ENCODE measurements at places on chromosomes 16 and 17.

DNA sequence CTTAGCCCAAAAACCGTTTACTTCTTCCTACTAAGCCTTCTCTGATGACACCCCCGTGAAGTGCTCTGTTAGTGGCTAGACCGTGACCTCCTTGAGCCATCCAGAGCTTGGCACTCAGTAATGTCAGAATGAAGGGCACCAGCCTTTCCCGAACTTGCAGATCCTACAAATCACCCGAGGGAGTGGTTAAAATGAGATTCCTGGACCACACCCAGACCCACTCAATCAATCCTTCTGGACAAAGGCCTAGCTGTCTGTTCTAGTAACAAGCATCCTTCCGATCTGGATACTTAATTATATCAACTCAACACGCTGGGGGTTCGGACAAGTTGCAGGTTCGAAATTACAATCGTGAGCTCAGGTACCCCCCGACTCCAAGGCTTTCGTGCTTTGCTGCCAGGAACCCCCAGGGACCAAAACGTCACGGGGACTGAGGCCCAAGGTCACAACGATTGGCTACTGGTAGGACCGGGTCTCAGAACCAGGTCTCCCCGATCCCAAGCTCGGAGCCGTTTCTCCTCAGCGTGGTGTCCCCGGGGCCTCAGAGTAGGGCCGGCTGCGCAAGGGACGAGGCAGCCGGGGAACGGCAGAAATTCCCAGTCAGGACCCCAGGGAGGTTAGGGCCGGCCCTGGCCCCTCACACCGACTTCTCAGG lies 527 bp downstream of the CIAPIN1 start:
- no peak for DNase-seq

GRCh38 chr16:1621851-1622250 lies 9.7 kb downstream of the CRAMP1 start:
- no peak for DNase-seq

DNA sequence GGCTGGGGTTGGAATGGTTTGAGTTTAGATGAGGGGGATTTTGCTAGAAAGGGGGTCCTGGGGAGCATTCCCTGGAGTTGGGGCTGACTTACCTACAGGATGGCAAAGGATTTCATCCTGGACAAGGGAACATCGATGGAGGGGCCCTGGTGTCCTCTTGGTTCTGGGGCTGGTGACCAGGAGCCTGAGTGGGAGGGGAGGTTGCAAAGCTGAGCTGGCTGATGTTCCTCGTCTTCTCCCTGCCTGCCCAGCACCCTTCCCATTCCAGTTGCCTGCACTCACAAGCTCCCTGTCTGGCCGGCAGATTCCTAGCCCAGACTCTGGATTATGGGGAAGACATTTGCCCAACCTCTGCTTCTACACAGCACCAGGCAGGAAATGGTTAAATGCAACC lies 37.2 kb downstream of the ITGAE start:
- DNase-seq: no peak

DNA sequence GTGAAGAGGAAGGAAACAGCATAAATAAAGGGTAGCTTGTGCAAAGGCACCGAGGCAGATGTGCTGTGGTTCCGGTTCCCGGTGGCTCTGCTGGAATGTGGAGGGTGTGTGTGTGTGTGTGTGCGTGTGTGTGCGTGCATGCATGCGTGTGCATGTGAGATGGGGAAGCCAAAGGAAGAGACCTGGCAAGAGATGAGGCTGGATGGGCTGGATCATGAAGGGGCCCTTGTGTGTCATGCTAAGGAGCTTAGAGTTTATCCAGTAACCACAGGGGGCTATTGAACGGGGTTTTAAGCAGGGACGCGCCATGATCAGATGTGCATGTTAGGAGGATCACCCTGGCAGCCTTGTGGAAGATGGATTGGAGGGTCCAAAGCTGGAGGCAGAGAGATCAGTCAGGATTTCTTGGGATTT lies 8.3 kb downstream of the WSCD1 start:
- DNase-seq: no peak

GRCh38 chr16:25750488-25751216 lies 58.9 kb downstream of the HS3ST4 start:
- no peak for DNase-seq

DNA sequence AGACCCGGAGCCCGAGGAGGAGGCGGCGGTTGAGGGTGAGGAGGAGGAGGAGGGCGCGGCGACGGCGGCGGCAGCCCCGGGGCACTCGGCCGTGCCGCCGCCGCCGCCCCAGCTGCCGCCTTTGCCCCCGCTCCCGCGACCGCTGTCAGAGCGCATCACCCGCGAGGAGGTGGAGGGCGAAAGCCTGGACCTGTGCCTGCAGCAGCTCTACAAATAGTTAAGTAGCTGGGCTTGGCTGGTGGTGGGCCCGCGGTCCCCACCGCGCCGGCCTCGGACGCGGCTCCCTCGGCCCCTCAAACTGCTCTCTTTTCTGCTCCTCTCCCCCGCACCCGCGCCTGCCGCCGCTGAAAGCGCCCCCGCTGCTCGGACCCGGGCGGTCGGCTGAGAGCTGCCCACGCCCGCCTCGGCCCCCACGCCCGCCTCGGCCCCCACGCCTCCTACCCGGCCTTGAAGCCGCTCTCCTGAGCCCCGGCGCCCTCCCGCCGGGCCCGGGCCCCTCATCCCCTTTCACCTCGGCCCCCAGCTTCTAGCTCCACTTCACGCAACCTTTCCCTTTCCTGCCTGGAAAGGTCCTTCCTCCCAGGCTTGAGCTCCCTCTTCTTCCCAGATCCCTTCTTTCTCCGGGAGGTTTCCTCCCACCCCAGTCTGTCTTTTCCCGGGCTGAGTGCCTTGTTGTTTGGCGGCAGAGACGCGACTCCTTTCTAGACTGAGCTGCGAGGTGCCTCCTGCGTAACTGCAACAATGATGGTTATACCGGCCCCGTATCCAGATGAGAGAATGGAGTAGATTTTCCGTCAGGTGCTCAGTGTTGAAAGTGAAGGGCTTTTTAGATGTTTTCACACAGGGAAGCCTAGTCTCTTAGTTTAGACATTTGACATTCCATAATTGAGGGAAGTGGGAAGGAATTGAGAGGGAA lies 850 bp downstream of the PPM1E start:
- DNase-seq: no peak

DNA sequence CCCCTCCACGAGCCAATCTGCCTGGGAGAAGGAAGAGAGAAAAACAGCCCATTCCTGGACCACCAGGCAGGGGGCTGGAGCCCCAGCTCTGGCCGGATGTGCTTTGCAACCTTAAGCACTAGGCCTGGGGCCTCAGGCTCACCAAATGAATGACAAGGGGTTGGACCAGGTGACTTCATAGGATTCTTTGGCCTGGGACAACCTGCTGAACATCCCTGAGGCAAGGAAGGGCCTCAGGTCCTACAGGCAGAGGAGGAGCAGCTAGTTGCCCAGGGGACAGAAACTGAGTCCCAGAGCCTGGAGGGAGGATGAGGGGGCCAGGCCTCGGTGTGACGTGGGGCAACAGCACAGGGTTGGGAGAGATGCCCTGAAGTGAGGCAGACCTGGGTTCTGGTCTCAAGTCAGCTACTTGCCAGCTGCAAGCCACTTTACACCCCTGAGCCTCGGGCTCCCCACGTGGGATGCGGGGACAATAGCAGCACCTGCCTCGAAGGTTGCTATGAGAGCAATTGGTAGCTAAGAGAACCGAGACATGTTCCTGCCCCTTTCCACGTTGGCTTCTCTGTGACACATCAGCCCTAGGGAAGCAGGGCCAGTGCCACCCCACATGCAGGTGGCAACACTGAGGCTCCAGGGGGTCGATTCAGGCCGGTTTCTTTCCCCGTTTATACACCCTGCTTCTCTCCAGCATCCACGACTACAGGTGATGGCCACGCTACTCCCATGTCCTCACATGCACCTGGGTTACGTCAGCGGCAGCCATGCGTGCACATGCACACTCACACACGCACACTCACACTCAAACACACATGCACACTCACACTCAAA lies 42.6 kb downstream of the CFAP20 start:
- no peak for DNase-seq

- no peak for DNase-seq
Measured at GRCh38 chr16:55917373-55918160, 42.4 kb upstream of the CES5A start.

DNA sequence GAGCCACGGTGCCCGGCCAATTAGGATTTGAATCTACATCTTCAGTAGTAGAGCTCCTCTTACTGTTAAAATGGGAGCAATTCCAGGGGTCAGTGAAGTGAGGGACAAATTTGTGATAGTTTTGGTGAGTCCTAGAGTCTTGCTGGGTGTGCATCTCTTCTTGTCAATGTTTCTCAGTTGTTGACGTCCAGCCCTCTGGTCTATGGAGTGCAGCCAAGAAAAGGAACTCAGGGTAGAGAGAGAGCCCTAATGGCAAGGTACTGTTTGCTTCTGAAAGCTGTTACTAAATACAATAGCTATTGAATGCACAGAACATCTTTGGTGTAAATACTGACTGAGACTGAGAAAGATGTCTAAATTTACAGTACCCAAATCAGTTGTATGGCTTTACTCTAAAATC lies 282.5 kb upstream of the SALL1 start:
- DNase-seq: no peak

- no peak for DNase-seq
Measured at GRCh38 chr16:87684106-87684677, 81.6 kb downstream of the KLHDC4 start.

DNA sequence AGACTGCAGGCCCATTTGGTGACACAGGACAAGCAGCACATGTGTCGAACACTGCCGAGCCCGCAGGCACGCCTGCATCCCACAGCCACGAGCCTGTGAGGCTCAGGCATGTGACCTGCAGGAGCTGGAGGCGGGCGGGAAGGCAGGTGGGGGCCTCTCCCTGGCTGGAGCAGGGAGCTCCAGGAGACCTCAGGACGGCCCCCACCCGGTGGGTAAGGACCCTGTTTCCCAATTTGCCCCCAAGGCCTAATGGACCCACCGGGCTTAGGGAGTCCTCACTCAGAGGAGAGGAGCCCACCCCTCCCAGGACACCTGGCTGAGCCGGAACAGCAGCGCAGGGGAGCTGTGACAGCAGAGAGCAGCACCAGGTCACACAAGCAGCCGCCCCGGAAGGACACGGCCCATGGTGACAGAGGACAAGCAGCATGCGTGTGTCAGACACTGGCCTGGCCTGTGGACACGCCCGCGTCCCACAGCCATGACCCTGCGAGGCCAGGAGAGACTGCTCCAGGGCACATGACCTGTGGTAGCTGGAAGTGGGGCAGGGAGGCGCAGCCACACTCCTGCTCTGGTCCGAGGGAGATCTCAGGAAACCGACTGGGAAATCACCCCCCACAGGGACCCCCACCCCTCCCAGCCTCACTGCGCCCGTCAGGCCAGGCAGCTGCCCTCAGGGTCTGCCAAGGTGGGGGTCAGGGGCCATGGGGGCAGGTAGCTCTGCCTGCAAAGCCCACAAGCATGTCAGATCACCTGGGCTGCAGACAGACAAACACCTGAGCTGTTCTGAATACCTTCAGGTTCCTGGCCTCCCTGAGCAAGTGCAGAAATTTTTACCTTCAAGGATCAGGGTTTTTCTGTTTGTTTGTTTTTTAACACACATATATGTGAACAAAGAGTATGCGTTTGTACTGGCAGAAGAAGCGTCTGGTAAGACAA lies 2.4 kb downstream of the SPSB3 start:
- DNase-seq: no peak

- DNase-seq: peak; percentile 13
Measured at GRCh38 chr17:48704361-48705248, 17.7 kb downstream of the PRAC1 start.

DNA sequence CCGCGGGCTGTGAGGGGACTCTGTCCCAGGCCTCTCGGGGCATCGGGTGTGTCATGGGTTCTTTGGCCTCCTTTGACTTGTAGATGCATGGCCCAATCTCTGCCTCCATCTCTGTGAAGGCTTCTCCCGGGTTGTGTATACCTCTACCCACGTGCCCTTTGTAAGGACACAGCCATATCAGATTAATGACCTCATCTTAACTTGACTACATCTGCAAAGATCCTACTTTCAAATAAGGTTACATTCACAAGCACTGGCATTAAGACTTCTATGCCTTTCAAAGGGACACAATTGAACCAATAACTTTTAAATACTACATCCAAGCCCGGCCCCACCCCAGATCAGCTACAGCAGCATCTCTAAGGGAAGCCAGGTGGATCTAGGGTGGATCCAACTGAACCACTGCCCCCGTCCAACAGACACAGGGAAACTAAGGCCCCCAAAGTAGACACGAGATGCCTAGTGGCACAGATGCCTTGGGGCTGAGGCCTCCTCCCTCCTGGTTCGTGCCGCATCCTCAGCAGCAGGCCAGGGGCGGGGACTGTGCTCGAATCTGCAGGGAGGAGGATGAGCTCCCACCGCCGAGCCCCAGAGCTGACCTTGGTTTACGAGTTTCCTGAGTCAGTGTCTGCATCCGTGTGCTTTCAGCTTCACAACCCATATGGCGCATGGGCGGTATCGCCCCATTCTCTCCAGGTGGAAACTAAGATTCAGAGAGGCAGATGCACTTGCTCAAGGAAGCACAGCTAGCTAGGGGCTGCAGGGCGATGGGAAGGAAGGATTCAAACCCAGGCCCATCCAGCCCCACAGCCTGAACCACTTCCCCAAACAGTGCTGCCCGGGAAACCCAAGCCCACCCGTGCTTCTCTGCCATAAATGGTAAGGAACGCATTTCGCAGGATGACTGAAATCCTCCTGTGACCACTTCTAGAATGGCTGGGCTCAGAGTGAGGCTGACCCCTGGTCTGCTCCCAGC lies 353.3 kb downstream of the C16orf95 start:
- DNase-seq: no peak

DNA sequence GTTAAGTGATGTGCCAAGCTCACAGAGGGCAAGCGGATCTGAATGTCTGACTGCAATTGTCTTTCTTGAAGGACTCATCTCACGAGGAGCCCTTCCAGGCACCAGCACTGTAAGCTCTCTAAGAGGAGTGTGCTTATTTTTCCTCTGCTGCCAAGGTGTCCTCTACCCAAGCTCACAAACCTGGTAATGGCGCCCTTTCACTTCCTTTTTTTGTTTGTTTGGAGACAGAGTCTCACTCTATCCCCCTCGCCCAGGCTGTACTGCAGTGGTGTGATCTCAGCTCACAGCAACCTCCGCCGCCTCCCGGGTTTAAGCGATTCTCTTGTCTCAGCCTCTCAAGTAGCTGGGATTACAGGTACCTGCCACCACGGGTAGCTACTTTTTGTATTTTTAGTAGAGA lies 233.8 kb downstream of the MAP2K4 start:
- DNase-seq: no peak

DNA sequence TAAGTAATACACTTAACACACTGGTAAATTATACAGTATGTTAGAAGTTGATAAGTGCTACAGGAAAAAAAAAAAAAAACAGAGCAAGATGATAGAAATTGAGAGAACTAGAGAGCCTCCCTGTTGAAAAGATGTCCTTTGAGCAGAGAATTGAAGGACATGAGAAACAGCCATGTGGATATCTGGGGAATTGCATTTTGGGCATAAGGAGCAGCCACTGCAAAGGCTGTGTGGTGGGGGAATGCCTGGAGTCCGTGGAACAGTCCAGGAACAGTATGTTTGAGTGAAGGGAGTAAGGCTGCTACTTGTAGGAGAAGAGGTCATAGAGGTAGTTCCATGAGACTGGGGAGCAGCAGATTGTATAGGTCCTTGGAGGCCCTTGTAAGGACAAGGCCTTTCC lies 178.4 kb downstream of the FTO start:
- no peak for DNase-seq

GRCh38 chr17:77728871-77729270 lies 229.6 kb upstream of the TNRC6C start:
- no peak for DNase-seq

- DNase-seq: no peak
Measured at GRCh38 chr17:57356719-57357391, 100.5 kb downstream of the MSI2 start.

All from NCI-H1930 (cell line).